ENCODE measurements at places on chromosomes 3 and 15.

DNA sequence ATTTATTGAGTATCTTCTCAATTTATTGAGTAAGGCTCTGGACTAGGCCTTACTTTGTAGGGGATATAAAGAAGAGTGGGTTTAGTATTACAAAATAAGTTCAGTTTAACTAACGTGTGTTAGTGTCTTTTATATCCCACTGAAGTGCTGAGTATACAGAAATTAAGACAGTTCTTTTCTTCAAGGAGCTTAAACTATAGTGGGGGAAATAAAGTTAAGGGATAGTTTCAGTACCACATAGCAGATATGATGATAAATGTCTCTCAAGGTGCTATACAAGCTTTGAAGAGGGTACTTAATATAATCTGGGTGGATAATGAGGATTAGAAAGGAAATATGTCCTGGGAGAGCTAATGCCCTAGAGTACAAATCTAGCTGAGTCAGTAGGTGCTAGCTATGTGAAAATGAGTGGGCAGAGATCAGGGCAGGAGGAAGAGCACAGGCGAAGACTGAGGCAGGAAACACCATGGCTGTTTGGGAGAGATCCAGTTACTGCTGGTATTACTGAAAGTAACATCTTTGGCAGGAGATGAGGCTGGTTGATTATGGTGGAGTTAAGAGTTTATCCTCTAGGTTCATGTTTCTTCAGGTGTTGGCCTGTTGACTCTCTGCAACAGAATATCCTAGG lies 46.0 kb downstream of the TEX9 start:
- DNase-seq, result no peak

DNA sequence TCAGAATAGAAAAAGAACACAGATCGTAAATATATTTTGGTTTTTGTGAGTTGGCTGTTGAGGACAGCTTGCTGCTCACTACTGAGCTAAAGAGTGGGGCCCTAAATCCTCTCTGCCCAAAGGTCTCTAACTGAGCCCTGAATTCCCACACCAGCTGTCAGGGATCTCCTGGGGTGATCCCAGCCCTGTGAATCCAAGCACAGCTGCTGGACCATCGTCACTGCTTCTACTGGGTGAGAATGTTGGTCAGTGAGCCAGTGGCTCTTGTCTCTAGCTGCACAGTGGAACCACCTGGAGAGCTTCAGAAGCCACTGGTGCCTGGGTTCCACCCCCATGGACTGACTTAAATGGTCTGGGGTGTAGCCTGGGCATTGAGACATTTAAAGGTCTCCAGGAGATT lies 90.5 kb upstream of the IL12A start:
- no peak for DNase-seq

DNA sequence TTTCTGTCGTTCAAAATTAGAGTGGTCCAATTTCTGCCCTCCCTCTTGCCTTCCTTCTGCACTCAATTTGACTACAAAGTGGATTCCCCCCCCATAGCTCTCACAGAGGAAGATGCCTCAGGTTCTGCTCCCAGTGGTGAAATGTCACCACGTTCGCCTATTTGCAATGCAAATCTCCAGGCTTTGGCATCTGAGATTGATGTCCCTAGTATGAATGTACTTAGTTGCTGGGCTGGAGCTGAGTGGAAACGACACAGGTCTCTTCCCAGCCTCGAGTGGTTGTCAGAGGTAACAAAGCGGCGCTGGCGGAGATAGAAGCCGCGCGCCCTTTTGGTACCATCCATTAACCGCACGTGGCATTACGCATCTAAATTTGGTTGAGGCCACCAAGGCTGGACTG lies 860.1 kb downstream of the MCTP2 start:
- DNase-seq, result no peak

GRCh38 chr3:51386159-51386851 lies 1.2 kb downstream of the MANF start:
- DNase-seq, result no peak

GRCh38 chr3:98013411-98014267 lies 21.5 kb downstream of the GABRR3 start:
- DNase-seq, result no peak

DNA sequence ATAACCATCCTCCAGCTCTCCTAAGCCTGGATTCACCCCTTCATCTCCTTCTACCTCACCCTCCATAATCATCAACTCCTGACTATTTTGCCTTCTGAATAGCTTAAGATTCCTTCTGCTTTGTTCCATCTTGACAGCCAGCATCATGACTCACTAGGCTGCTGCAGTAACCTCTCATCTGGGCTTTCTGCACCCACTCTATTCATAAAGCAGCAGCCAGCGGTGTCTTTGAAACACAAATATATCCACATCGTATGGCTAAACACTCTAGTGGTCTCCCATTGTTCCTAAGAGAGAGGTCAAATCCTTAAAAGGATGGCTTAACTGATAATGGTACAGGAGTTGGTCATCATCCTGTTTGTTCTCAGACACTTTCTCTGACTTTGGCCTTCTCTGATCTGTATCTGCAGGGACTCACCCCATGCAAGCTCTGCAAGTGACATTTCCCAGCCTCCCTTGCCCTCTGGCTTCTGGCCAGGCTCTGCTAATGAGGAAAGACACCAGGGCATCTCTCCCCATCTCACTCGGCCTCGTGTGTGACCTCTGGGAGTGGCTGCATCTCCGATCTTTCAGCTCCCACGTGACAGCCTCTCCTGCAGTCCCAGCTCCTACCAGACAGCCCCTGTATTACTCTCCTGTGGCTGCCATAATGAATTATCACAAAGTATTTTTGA lies 6.2 kb downstream of the GRK7 start:
- no peak for DNase-seq

DNA sequence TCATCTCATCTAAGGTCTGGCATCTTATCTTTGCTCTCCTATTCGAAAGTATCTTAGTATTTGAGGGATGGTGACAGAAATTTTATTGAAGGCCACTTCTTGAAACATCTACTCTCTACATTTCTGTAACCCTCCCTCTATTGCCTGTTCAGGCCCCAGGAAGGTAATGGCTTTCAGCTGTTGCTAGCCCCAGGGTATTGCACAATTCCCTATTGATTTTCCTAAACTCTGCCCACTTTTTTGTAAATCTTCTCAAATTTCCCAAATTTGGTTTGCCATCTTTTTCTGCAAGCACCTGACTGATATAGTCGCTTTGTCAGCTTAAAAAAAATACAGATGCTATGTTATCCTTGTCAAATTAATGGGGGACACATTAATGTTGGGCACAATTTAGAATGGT lies 242.1 kb downstream of the RAP2B start:
- no peak for DNase-seq

GRCh38 chr15:80816936-80817335 lies 37.8 kb downstream of the CEMIP start:
- DNase-seq, result no peak

DNA sequence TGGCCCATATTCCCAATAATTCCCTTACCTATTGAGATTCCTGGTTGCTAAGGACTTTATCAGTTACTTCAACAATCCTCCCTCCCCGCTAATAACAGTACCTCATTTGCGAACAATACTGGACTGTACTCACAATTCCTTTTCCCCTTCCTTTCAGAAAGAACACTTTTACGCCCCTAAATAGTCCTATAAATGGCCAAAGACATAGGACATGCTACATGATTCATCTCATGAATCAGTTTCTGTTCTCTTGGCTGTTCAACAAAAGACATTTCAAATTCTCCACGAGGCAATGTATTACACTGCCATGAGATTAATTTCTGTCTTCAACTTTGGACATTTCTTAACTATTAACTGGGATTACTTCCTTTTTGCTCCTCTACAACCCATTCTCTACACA lies 264.4 kb downstream of the TIGIT start:
- DNase-seq, result no peak
